T-helper 1 cell treated with Interleukin-12 subunit alpha and Interleukin-12 subunit beta and Interleukin-4 antibody, amounts not matched to agents 30 ng/mL and 1 ng/mL, for 36 hours (primary cell): ENCODE measurements at places on chromosomes 3 and 15. TPM values are rescaled to one million over a fixed set of nuclear protein-coding genes. Genes with fewer than 3 reads are reported as not detected.

GOLGA8G gene
- total RNA-seq: not detected in 2 replicates

SNURF gene
- total RNA-seq: 11.9 and 13.8 TPM in 2 replicates

SOX2 gene
- total RNA-seq: not detected in 2 replicates

RPL32 gene
- total RNA-seq: 1,560 and 1,604 TPM in 2 replicates

SMCO1 gene
- total RNA-seq: not detected in 2 replicates

CHCHD6 gene
- total RNA-seq: 5.2 and 6.8 TPM in 2 replicates

CHRNA5 gene
- total RNA-seq: 2.7 and 3.2 TPM in 2 replicates

FBXO40 gene
- not detected in 2 replicates for total RNA-seq

GRAMD1C gene
- 0.51 and 0.59 TPM in 2 replicates for total RNA-seq

CELF6 gene
- total RNA-seq: 0.98 and 1.1 TPM in 2 replicates

C3orf22 gene
- not detected in 2 replicates for total RNA-seq

TFRC gene
- 565 and 577 TPM in 2 replicates for total RNA-seq

CCDC54 gene
- not detected in 2 replicates for total RNA-seq

RBP2 gene
- not detected in 2 replicates for total RNA-seq

PCLAF gene
- total RNA-seq: 68.1 and 69.5 TPM in 2 replicates

UQCC5 gene
- 5.0 and 5.1 TPM in 2 replicates for total RNA-seq

GOLGA6D gene
- not detected in 2 replicates for total RNA-seq

AMIGO3 gene
- 0.51 and 0.98 TPM in 2 replicates for total RNA-seq

CLDN16 gene
- not detected in 2 replicates for total RNA-seq

ALDH1L1 gene
- not detected in 2 replicates for total RNA-seq

ROBO2 gene
- total RNA-seq: not detected in 2 replicates

CAMK2N2 gene
- 0.15 and 0.20 TPM in 2 replicates for total RNA-seq

CCDC39 gene
- not detected in 2 replicates for total RNA-seq

OR5K4 gene
- total RNA-seq: not detected in 2 replicates

DGKG gene
- total RNA-seq: 0.71 and 0.78 TPM in 2 replicates

IQCH gene
- 0.47 and 1.3 TPM in 2 replicates for total RNA-seq

SLCO2A1 gene
- not detected in 2 replicates for total RNA-seq

CLRN1 gene
- total RNA-seq: not detected in 2 replicates

SLC6A6 gene
- total RNA-seq: 43.3 and 43.7 TPM in 2 replicates

FOXL2 gene
- not detected in 2 replicates for total RNA-seq

GOLGA8R gene
- total RNA-seq: 8.4 and 11.5 TPM in 2 replicates

PIF1 gene
- total RNA-seq: 32.1 and 33.7 TPM in 2 replicates

C15orf39 gene
- 117 and 122 TPM in 2 replicates for total RNA-seq

IGF1R gene
- 20.0 and 21.5 TPM in 2 replicates for total RNA-seq

FAM98B gene
- 34.7 and 36.0 TPM in 2 replicates for total RNA-seq

SCAANT1 gene
- total RNA-seq: not detected in 2 replicates

C3orf49 gene
- total RNA-seq: not detected in 2 replicates

EXD1 gene
- total RNA-seq: not detected in 2 replicates

HYAL1 gene
- 0.29 and 0.32 TPM in 2 replicates for total RNA-seq

TNFAIP8L3 gene
- 0.17 and 0.22 TPM in 2 replicates for total RNA-seq

ARHGEF26 gene
- total RNA-seq: 0.07 TPM in 2 replicates

AADACL2 gene
- not detected in 2 replicates for total RNA-seq

KIF23 gene
- total RNA-seq: 46.4 and 47.2 TPM in 2 replicates

SEMA3F gene
- 0.22 TPM in 1 of 2 replicates, not detected in the other for total RNA-seq

LRRC3B gene
- not detected in 2 replicates for total RNA-seq

CEMIP gene
- 0.12 TPM in 1 of 2 replicates, not detected in the other for total RNA-seq

CRTAP gene
- total RNA-seq: 25.3 and 27.3 TPM in 2 replicates

ABI3BP gene
- total RNA-seq: not detected in 2 replicates

LSAMP gene
- not detected in 2 replicates for total RNA-seq

ZNF385D gene
- total RNA-seq: not detected in 2 replicates

PPARG gene
- 0.91 and 0.95 TPM in 2 replicates for total RNA-seq

CYP1A2 gene
- total RNA-seq: not detected in 2 replicates

LRTM1 gene
- not detected in 2 replicates for total RNA-seq

TIMP4 gene
- not detected in 2 replicates for total RNA-seq

ITGA11 gene
- total RNA-seq: 0.90 and 1.7 TPM in 2 replicates
